ENCODE measurements at places on chromosomes 2 and 18. TPM values are rescaled to one million over a fixed set of nuclear protein-coding genes. Genes with fewer than 3 reads are reported as not detected.

DNA sequence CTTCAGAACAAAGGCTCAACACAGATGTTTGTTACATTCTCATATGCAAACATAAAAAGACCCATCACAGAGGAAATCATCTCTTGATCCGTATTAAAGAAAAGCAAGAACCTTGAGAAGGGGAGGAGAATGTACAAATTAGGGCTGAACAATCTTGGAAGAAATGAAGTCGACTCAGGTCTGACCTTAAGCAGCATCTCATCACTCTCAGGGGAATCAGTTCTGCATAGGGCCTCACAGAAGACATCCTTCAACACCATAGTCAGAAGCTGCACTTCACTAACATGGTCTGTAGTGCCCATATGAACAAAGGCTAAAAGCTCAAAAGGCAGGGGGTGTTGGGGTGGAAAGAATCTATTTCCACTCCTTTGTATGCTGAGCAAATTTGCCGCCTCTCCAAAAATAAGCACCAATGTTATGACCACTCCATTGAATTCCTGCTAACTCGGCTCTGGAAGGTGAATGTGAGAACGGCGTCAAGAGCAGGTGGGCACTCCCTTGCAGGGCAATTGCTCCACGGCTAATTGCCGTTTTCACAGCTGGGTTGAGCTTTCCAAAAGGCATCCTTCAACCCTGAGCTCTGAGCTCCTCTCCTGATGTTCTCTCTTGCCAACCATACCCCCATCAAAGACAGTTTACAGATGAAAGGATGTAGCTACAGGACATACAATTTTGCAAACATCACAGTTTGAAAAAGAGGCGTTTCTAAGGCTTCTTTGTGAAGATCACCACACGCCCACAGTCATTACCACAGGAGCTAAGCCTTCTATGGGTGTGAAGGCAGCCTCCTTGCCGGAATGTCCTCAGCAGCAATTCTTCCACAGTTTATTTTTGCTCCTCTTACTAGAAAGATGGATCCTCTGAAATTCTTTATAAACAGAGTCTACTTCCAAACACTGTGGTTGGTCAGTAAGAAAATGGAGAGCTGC lies 10.0 kb downstream of the KLF7 start:
- no peak for DNase-seq

The LDLRAD4 gene
- total RNA-seq = 39.6 TPM

DNA sequence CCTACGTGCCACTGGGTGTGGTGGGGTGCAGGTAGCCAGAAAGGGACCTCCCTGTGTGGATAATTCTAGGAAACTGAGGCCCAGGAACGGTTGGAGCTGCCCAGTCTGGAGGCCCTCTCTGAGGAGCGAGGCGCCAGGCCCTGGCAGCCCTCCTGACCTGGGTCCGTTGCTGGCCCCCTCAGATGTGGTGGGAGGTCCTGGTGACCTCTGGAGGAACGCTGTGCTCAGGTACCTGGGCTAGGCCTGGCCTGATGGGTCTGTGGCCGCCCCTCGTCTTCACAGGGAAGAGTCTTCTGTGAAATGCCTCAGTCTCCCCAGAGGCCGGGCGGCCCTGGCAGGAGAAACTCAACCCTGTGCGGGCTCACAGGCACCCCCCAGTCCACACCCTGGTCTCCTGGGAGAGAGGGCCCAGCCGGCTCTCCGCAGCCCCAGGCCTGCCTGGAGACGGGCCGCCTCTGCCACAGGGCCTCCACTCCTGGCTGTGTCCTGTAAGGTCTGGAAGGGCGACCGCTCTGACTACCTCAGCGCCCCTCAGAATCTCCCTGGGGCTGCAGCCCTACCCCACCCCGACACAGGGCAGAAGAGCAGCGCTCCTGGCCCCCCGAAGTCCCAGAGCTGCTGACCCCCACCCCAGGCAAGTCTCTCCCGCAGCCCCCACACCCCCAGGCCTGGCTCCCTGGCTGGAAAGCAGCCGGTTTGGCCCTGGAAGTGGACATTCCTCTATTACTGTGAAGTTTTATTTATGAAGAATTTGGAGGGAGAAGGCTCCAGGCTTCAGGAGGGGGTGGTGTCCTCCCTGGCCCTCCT lies 3.7 kb downstream of the B3GNT7 start:
- DNase-seq = no peak

DNA sequence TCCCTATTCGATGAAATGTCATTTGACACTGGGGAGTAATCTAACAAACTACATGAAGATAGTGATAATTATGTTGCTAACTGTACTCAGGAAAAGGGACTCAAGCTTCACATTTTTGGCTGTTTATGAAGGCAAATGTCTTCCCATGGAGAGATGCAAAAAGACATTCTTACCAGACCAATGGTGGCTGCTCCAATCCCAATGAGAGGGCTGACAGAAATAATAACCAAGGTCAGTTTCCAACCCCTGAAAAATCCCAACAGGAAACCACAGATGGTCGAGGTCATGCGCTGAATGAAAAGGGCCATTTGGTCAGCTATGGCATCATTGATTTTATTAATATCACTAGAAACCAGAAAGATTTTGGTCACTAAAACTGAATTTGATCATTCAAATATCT lies 37.6 kb downstream of the ABCB11 start:
- no peak for DNase-seq

Measured in mesenteric fat pad (tissue), 1 donor.